Activated T-cell treated with anti-CD3 and anti-CD28 coated beads for 4 hours (primary cell): ENCODE measurements at places on chromosomes 2 and 18.

GRCh38 chr2:220168891-220169546 is 541.6 kb downstream of the SLC4A3 start:
- DNase-seq: no peak

- DNase-seq: no peak
These were observed 46.8 kb downstream of the EPG5 start for GRCh38 chr18:45920367-45920766.

DNA sequence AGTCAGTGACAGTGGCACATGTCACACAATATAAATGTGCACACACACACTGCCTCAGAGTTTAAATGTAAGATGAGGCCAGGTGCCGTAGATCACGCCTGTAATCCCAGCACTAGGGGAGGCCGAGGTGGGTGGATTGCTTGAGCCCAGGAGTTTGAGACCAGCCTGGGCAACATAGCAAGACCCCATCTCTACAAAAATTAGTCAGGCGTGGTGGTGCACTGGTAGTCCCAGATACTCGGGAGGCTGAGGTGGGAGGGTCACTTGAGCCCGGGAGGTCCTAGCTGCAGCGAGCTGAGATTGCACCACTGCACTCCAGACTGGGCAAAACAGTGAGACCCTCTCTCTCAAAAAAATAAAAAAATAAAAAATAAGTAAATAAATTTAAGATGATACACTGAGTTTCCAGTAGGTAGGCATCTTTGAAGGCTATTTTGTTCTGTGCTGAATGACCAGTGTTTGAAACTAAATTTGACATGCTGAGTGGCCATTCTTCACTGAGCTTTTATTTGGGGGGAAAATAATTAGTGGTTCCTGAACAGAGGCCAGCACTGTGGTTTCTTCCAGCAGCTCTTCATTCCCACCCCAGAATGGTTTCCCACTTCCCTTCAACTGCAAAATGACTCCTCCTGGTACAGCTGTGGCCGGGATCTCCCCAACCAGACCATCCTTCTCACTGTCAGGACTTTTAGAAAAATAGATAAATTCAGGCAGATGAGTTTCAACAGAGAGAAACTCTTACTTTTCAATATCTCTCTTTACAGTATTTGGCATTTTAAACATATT is 44.9 kb downstream of the PSMG2 start:
- no peak for DNase-seq

DNA sequence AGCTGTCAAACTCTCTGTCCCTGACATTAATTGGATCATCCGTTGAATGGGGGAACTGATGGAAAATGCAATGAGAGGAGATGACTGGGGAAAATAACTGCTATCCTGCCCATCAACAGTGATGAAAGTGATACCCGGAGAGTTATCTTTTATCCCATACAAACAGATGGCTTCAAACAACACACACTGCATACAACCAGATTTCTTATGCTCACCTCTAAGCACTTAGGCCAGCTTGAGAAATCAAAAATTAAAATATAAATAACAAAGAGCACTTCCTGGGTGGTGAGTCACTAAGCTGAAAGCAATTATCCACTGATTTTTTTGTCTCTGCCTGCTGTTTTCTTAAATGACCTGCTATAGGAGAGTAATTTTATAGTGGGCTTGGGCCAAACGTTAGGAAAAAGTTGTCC is 237.6 kb upstream of the RGPD4 start:
- no peak for DNase-seq

GRCh38 chr2:38763728-38764127 is 12.6 kb upstream of the SRSF7 start:
- no peak for DNase-seq

- DNase-seq: no peak
These were observed 99.8 kb downstream of the SH3BP4 start for GRCh38 chr2:235051436-235052260.

- DNase-seq: no peak
These were observed 370.7 kb downstream of the SLC4A3 start for GRCh38 chr2:219998107-219998506.

- DNase-seq: no peak
These were observed 356.4 kb upstream of the SLC39A10 start for GRCh38 chr2:195300631-195301030.

GRCh38 chr2:217757108-217757463 is 245.7 kb downstream of the TNS1 start:
- no peak for DNase-seq

DNA sequence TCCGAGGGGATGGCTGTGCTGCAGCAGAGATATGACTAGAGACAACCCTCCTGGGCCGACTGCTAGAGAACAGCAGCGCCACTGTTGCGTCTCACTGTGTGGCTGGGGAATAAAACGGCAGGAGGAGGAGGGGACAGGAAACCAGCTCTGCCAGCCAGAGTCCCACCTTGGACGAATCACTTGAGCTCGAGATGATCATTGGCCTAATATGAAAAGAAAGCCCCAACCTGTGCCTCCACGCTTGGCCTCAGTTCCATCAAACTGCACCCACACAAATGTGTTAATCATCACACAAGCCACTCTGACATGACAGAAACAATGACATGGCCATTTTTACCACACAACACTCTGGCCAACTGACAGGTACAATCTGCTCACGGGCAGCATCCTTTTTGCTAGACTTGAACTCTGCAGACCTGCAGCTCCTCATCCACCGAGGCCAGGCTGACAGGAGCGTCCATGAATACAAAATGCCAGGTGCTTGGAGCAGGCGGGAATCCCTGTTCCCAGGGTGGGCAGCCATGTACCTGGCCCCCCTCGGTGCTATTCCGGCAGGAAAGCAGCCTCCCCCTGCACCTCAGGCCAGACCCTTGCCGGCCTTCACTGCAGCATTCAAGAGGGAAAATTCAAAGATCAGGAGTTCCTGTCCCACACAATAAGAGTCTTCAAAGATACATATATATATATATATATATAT is 52.3 kb downstream of the PARD6G start:
- no peak for DNase-seq

- no peak for DNase-seq
These were observed 70.7 kb downstream of the MYOM1 start for GRCh38 chr18:3148930-3149535.

GRCh38 chr2:226649871-226650660 is 149.6 kb downstream of the IRS1 start:
- DNase-seq: peak; percentile 9

GRCh38 chr2:136764452-136765255 is 691 bp upstream of the THSD7B start:
- DNase-seq: no peak

DNA sequence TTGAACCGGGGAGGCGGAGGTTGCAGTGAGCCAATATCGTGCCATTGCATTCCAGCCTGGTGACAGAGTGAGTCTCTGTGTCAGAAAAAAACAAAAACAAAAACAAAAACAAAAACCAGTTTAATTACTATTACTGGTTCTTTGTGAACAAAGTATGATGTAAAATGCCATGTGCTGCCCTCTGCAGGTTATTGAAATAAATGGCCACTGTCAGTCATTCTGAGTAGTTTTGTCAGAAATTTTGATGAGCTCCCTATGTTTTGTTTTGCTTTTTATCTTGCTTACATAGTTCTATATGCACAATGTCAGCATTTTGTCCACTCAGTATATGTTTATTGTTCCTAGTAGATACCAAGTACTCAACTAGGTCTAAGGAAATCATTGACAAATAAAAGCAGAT is 423.6 kb upstream of the CHST9 start:
- DNase-seq: no peak

GRCh38 chr2:184683911-184684310 is 85.6 kb downstream of the ZNF804A start:
- DNase-seq: no peak

GRCh38 chr2:75561566-75562512 is 1.1 kb upstream of the EVA1A start:
- DNase-seq: no peak

- DNase-seq: no peak
These were observed 207.1 kb downstream of the ZNF521 start for GRCh38 chr18:25144820-25145219.

DNA sequence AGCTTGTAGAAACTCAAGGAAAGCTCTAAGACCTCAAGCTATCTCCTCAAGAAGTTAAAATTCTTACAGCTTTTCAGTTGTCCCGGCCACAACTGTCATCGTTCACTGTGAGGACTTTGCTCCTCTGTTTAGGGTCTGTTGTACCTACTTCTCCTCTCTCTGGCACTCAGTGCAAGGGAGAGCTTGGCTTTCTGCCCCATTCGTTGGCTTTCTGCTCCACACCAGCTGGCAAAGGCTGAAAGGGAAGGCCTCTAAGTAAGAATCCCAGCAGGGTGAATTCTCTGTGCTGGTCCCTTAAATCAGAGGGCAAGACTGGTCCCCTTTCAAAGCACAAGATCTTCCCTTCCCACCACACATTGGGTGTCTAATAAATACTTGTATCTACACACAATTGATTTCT is 17.3 kb downstream of the ZBTB7C start:
- no peak for DNase-seq

DNA sequence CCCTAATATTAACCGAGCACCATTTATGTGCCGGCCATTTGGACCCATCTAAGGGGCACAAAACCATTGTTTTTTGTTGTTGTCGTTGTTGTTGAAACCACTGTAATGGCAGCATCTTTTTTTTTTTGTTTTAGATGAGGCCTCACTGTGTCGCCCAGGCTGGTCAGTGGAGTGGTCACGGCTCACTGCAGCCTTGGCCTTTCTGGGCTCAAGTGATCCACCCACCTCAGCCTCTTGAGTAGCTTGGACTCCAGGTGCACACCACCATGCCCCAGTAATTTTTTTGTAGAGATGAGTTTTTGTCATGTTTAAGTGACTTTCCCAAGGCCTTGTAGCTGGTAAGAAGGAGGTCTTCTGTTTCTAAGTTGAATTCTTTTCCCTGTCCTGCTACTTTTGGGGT is 33.0 kb downstream of the ASAP2 start:
- no peak for DNase-seq

DNA sequence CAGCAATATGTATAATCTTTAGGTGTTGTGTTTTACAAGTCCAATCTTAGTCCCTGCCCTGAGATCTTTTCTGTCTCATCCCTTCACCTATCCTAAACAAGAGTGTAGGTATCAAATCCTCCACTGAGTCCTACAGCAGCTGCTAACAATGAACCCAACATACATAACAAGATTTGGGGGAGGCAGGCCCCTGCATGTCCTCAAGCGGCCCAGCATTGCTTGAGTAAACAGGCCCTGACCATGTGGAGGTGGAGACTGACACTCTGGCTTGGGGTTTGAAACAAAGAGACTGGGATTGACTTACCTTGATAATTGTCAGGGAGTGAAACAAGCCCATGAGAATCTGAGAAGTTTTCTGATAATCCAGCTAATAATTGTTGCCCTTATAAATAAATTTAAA is 213.4 kb downstream of the STK39 start:
- DNase-seq: no peak

DNA sequence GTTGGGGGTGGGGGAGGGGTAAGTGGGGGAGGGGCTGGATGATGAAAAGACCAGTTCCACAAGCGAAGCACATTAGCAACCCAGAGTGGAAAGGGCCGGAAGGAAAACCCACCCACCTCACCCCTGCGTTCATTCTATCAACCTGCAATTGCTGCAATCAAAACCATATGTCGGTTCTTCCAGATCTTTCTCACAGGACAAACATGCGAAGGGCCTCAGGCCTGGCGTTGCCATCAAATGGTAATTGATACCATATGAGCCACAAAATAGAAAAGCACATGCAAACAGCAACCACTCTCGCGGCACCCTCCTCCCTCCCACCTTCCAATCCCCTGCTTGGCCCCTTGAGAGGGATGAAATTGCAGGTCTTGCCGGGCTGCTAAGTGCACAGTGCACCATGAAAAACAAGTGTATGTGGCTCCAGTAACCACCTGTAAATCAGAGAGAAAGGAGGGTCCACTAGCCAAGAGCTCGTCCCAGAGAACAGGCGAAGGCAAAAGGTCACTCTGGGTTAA is 287.5 kb downstream of the TCF4 start:
- DNase-seq: no peak

GRCh38 chr2:235713189-235713588 is 219.3 kb downstream of the AGAP1 start:
- no peak for DNase-seq

DNA sequence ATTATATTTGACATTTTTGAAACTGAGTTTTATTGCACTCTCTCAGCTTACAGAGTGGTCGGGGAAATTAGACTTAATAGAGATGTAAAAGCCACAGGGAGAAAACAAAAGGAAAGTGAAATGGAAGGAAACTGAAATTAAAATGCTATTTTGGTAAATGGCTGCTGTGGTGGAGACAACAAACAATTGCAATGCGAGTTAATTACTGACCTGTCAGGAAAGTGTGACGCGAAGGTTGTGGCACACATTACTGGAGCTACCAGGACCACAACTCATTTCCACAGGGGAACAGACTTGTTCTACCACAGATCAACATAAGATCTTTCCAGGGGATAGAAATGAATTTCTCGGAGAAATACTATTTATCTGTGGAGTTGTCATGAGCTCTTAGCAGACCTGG is 19.5 kb downstream of the ARHGAP15 start:
- no peak for DNase-seq

GRCh38 chr18:7307526-7307925 is 76.6 kb downstream of the LRRC30 start:
- no peak for DNase-seq

DNA sequence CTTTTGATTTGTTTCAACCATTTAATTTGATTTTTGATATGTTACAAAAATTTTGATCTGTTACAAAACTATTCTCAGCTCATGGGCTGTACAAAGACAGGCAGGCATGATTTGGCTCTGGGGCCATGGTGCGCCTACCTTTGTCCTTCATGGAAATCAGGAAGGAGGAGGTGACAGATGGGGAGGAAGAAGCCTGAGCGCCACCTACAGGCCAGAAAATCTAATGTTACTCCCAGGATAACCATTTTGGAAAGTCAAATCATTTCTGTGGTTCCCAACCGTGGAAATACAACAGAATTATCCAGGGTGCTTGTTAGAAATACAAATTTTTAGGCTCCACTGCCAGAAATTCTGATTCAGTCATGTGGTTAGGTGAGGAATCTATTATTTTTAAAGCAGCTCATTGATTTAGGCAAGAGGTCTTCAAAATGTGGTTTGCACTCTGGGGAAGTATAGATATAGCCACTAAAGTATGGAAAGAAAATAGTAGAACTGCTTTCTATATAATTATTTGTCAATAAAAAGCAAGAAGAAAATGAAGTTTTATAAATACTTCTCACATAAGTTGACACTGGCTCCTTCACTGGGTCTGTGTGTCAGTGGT is 93.9 kb downstream of the EVA1A start:
- no peak for DNase-seq

- DNase-seq: no peak
These were observed 37.9 kb downstream of the CCDC150 start for GRCh38 chr2:196677404-196677803.

DNA sequence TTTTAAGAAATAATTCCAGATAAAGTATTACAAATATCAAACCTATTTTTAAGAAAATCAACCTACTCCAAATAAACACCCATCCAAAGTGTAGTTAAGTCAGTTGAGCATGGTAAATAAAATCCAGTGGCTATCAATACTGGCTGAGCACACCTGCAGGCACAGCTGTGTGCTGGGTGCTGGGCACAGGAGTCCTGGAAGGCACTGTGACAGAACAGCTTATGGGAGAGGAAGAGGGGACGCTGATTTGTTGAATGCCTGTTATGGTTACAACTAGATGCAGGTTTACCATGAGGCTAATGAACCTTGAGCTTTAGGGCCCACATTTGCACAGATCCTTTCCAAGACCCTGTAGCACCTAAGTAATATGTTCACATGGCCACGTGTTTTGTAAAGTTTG is 202.7 kb downstream of the MTX2 start:
- no peak for DNase-seq
